ENCODE measurements at places on chromosomes 1 and 21. TPM values are rescaled to one million over a fixed set of nuclear protein-coding genes. Genes with fewer than 3 reads are reported as not detected.

Gene KCNC4
- total RNA-seq = 4.8 TPM

GRCh38 chr1:245440922-245441321, 286.1 kb downstream of the KIF26B start:
- DNase-seq = no peak

GRCh38 chr1:63643517-63643916, 50.3 kb downstream of the PGM1 start:
- no peak for DNase-seq

GRCh38 chr1:48784301-48784700, 7.6 kb upstream of the BEND5 start:
- DNase-seq = no peak

DNA sequence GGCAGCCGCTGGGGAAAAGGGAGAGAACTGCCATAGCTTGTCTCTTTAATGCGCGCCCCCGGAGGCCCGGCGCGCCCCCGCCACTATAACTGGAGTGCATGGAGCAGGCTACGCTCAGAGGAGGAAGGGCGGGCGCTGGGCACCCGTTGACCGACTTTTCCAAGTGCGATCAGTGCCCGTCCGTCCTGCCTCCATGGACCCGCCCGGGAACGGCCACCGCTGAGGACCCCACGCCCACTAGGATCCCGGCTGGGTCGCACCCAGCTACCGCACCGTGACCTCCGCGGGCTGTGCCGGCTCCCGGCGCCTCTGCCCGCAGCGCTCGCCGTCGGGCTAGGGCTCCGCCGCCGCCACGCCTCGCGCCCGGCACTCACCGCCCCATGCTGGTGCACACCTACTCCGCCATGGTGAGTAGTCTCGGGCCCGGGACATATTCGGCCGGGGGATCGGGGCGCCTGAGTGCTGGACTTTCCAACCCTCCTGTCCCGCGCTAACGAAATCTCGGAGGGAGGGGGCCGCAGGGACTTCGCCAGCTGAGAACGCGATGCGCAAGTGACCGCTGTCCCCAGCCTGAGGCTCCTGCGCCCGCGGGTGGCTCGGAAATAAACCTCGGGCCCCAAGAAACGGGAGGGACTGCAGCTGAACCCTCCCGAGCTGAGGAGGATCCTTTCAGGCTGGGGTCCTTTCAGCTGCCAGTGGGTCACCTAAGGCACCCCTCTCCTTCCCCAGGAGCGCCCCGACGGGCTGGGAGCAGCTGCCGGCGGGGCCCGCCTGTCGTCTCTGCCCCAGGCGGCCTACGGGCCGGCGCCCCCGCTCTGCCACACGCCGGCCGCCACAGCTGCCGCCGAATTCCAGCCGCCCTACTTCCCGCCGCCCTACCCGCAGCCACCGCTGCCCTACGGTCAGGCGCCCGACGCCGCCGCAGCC, at the start of gene TFAP2E:
TSS of gene TFAP2E (plus strand) at position 117 of the 927 bp plus-strand sequence. CDS start at position 381, 264 bp downstream.
- DNase-seq = peak; percentile 23

DNA sequence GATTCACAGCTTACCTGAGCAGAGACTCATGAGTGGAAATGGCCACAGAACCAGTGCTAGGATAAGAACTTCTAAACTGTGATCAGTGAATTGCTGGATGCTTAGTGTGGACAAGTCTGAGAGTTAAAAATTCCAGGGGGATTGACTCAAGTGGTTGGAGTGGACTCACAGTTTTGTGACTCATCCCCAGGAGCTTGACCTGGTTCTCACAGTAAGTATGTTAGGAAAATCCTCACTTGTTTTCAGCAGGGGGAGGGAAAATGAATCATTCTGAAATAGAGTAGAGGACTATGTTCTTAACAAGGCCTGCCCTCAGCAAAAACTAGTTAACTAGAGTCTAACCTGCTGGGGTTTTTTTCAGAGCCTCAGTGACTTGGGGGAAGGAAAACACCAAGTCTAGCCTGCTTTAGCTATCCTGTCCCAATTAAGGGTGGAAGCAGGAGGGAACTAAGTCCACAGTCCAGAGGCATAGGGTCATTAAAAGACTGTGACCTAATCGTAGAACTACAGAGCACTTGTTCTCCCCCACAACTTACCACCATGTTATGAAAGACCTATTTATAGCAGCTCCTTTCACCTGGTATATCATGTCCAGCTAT, 6.1 kb upstream of the CDC73 start:
- DNase-seq = no peak

DNA sequence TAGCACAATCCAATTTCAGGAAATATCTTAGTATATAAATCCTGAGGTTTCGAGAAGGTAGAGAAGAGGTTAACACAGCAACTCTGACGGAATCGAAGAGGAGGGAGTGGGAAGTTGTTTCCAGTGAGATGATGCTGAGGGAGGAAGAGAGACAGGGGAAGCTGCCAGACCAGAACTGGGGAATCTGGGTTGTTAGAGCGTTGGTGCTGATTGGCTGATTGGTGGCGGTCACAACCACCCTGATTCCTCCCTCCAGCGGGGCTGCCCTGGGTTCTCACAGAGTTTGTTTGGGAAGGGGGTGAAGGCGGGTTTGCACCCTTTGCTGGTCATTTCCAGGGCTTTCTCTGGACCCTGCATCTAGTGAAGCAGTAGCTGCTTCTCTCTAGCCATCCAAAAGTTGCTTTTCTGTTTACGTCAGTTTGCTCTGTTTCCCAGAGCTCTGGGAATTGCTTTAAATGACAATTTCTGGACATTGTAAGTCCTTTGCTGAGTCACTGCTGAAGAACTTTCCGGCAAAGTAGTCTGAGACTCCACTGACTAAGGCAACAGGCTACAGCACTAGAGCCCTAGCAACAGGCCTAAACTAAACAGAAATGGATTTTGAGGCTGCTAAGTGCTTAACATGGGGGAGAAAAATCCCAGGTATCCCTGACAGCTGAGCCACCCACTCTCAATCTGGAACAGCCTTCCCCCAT, 90.1 kb downstream of the TENT5C start:
- no peak for DNase-seq

GRCh38 chr1:160652924-160653619, 6.2 kb upstream of the SLAMF1 start:
- DNase-seq = no peak

- DNase-seq = no peak
Observed at GRCh38 chr1:115811140-115811828, 29.6 kb downstream of the NHLH2 start.

GRCh38 chr21:33755354-33755753, 113.1 kb downstream of the ITSN1 start:
- DNase-seq = no peak
